IPS DF 19.7 (cell line): ENCODE measurements at places on chromosomes 12 and 14.
A peak's percentile ranks its signal among the peaks of the same experiment; 100 is the strongest.

DNA sequence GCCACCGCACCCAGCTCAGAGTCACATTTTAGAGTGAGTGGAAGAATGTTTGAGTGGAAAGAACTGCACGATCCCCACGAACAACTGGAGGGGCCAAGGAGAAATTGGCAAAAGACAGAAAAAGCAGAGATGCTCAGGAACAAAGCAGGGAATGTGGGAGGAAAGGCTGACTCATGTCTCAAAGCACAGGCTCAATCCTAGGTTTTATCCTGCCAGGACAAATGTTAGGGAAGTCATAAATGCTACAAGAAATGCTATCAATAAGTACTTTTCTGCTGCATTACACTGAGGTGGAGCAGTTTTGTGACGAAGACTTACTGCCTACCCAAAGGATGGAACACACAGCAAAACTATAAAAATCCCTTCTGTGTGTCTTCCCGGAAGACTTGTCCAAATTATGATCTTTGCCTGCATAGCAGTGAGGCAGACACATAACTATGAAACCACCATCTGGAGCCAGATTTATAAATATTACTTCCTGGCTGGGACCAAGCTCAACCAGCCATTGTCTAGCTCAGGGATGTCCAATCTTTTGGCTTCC lies 26.7 kb downstream of the NIN start:
- no peak for DNase-seq

DNA sequence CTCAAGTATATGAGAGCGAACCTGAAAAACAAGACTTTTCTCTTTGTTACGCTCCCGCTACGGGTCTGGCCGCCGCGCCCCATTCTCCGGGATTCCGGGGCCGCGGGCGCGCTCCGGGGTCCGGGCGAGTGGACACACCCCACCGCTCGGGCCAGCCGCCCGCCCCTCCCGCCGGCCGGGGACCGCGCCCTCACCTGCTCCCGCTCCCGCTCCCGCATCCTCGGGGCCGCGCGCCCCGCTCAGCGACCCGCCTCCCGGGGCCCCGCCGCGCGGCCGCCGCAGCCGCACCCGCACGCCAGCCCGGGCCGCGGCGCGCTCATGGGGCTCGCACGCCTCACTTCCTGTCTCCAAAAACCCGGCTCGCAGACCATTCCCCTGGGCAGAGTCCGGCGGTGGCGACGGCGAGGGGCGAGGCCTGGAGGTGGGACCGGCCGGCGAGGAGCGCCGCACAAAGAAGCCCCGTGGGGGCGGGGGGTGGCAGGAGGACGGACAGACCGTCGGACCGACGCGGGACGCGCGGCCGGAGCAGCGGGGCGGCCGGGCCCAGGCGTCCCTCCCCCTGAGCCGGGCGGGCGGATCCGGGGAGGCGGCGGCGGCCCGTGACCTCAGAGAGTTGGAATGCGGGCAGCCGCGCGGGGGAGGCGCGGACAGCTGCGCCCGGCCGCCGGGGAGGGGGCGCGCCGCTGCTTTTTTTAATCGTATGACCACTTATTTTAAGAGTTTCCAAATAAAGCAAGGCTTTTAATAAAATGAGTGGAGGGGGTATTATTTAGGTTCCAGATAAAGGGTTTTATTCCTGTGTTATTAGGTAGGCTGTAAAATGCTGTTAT lies at the start of gene PTPN21:
PTPN21 (minus strand) TSS at position 551 of the 830 bp plus-strand sequence. CDS start 4,590 bp downstream, outside the sequence.
- DNase-seq, result no peak

DNA sequence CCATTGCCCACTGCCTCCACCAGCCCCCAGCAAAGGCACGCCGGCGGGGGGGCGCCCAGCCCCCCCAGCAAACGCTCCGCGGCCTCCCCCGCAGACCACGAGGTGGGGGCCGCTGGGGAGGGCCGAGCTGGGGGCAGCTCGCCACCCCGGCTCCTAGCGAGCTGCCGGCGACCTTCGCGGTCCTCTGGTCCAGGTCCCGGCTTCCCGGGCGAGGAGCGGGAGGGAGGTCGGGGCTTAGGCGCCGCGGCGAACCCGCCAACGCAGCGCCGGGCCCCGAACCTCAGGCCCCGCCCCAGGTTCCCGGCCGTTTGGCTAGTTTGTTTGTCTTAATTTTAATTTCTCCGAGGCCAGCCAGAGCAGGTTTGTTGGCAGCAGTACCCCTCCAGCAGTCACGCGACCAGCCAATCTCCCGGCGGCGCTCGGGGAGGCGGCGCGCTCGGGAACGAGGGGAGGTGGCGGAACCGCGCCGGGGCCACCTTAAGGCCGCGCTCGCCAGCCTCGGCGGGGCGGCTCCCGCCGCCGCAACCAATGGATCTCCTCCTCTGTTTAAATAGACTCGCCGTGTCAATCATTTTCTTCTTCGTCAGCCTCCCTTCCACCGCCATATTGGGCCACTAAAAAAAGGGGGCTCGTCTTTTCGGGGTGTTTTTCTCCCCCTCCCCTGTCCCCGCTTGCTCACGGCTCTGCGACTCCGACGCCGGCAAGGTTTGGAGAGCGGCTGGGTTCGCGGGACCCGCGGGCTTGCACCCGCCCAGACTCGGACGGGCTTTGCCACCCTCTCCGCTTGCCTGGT lies at the start of gene CDKN1B:
CDKN1B (plus strand) TSS at position 576 of the 793 bp plus-strand sequence. CDS start 472 bp downstream, outside the sequence.
- peak; percentile 50 for DNase-seq

- DNase-seq, result no peak
Measured at GRCh38 chr14:94536836-94537235, 24.4 kb upstream of the SERPINA4 start.

GRCh38 chr12:69540987-69541386 lies 44.3 kb upstream of the CCT2 start:
- DNase-seq, result no peak

- no peak for DNase-seq
Measured at GRCh38 chr14:105627701-105628100, 101.3 kb downstream of the TMEM121 start.

DNA sequence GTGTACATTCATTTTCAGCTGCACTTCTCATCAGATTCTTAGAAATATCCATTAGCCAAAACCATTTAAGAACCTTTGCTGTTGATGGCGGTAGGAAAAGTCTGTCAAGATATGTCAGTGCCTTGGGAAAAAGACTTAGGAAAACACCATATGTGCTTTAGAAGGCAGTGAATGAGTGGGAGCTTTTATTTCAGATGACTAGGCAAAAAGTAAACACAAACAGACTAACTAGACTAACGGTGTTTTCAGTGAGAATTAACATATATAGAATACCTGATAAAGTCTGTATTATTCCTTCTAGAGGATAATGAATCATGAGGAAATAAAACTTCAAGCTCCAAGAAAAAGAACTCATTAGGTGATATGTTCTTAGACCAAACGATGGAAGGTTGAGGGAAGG lies 418.9 kb downstream of the NAV3 start:
- DNase-seq, result no peak

DNA sequence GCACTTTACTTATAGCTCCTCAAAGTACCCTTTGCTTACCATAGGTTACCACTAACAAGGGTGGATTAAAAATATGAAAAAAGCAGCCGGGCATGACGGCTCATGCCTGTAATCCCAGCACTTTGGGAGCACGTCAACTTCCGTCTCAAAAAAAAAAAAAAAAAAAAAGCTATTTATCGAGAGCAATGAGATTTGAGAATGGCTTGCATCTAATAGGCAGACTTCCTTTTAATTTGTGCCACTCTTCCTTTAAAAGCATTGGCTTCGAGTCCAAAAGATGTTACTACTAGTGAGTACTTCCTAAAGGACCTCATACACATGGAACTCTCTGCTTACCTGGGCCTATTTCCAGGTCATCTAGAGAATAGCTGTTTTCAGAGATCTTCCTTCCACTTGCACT lies 38.5 kb upstream of the CERS5 start:
- DNase-seq, result no peak

GRCh38 chr14:75155169-75155568 lies 21.2 kb downstream of the TMED10 start:
- DNase-seq, result no peak

DNA sequence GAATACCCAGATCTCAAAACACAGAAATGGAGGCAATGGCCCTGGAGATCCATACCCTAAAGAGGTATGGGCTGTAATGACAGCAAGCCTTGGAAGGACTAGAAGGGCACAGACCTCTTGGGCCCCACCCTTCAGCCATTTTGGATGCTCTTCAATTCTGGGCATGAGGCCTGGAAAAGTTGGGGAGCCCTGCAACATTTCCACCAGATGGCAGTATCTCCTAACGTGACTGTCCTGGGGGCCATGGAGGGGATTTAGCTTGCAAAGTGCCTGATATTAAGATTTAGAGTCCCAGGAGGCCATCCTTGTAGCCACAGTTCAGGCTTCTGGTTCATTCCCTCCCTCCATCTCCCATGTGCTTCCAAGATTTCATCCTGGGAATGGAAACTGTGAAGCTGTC lies 30.2 kb downstream of the KCNA5 start:
- no peak for DNase-seq

GRCh38 chr12:99619389-99620158 lies 28.0 kb upstream of the GARIN6 start:
- DNase-seq, result peak; percentile 40

GRCh38 chr14:89775946-89776345 lies 178.6 kb downstream of the EFCAB11 start:
- DNase-seq, result no peak

- no peak for DNase-seq
Measured at GRCh38 chr12:3421191-3421978, 69.6 kb upstream of the PRMT8 start.

DNA sequence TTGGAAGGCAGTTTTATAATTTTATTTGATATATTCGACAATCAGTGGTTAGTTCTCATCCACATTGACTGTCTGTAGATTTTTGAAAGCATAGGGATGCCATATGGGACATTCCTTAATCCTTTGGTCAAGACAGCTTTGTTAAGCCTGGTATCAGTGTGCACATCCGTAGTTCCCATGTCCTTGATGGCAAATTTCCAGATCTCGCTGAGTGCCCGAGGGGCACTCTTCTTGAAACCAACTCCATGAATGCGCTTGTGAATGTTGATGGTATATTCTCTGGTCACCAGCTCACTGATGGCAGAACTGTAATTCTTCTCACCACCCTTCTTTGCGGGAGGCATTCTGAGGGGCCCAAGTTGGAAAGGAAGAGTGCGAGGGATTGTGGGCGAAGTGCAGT lies 6.1 kb upstream of the DENND5B start:
- no peak for DNase-seq

DNA sequence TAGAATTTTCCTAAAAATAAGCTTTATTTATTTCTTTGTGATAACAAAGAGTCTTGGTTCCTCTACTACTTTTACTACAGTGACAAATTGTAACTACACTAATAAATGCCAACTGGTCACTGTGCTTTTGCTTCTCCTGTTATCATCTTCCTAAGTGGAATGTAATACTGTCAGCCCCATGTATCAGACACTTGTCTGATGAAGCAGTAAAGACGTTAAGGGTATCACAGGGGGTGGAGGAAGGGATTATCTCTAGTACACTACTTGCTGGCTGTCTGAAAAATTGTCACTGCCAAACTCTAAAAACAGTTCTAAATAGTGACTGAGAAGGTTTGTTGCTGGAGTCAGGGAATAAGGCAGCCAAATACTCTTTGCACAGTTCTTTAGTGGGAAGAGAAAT lies 11.3 kb downstream of the ASB8 start:
- no peak for DNase-seq

DNA sequence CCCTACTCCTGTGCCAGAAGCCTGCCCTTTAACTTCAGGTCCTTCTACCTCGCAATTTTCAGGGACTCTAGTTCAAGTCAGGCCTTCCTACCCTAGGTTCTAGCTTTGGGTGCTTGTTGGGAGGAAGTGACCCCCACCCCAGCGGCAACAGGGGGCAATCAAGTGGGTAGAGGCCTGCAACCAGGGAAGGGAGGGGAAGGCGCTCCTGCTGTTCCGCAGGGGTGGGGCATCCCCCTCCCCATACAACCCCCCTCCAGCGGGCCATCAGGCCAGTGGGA lies 204 bp upstream of the PRPH start:
- DNase-seq, result no peak

DNA sequence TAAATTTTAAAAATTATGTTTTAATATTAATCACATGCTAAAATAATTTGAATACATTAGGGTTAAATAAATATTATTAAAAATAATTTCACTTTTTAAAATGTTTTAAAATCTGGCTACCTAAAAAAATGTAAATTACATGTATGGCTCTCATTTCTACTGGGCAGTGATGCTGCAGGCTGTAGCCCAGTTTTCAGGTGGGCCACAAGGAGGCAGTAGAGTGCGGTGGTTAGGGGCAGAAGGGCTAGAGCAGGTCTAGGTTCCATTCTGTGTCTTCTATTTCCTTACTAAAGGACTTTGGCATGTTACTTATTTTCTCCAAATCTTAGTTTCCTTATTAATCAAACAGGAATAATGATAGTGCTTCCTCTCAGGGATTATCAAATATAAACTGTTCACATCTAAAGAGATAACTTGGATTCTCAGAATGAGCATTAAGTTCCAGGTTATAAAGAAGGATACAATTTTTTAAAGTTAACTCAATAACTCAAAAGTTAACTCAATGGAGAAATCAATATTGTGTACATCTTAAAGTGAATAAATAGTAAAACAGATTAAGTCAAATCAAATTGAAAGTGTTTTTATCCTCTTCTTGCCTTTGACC lies 54.9 kb upstream of the OVCH1 start:
- DNase-seq, result no peak

GRCh38 chr12:47094804-47095203 lies 15.0 kb upstream of the AMIGO2 start:
- DNase-seq, result no peak

- no peak for DNase-seq
Measured at GRCh38 chr12:11758087-11758486, 108.6 kb downstream of the ETV6 start.

GRCh38 chr14:89040460-89041256 lies 216.2 kb downstream of the TTC8 start:
- DNase-seq, result no peak

GRCh38 chr14:37036669-37037341 lies 135.6 kb downstream of the SLC25A21 start:
- no peak for DNase-seq

DNA sequence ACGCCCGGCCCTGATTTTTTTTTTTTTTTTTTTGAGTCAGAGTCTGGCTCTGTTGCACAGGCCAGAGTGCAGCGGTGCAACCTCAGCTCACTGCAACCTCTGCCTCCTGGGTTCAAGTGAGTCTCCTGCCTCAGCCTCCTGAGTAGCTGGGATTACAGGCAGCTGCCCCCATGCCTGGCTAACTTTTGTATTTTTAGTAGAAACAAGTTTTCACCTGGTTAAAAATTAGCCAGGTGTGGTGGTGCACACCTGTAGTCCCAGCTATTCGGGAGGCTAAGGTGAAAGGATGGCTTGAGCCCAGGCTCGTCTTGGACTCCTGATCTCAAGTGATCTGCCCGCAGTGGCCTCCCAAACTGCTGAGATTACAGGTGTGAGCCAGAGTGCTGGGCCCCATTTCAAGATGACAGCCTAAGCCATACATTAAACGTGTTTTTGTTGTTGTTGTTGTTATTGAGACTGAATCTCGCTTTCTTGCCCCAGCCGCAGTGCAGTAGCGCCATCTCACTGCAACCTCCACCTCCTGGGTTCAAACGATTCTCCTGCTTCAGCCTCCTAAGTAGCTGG lies 42.7 kb upstream of the EAPP start:
- DNase-seq, result no peak

- DNase-seq, result no peak
Measured at GRCh38 chr14:24224618-24225071, 7.5 kb downstream of the NEDD8 start.

DNA sequence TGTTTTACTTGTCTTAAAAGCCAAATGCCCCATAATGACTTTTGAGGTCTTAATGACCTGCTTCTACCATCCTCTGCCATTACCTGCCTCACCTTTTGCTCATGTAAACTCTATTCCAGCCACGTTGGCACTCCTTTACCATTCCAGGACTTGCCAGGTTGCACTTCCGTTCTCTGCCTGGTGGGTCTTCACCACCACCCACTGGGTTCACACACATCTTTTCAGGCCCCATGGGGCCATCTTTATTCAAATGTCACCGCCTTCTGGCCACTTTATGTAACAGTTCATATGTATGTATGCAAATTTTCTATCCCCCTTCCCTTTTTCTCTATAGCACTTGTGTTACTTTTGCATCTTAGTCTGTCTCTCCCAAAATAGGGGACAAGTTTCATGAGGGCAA lies 57.7 kb downstream of the ATP2A2 start:
- DNase-seq, result no peak
